ENCODE measurements at places on chromosomes 7 and 10.

DNA sequence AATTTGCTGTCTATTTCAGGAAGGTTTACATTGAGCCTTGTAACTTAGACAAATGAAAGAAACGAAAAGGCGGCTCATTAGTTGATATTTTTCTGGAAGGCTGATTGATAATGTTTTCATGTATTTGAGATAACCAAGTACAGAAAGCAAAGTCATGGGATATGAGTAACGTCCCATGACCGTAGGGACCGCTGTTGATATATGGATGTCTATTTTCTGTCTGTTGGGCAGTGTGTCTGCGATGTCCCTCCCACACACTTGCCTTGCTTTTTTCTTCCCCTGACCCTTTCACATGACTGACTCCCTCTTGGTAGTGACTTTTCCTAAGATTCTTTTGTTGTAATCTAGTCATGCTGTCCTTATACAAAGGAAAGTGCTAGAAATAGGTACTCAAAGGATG lies 57.0 kb upstream of the GPR158 start:
- DNase-seq, result no peak

- DNase-seq, result peak; percentile 92
Measured at GRCh38 chr7:16989811-16990413, 108.1 kb upstream of the AGR3 start.

DNA sequence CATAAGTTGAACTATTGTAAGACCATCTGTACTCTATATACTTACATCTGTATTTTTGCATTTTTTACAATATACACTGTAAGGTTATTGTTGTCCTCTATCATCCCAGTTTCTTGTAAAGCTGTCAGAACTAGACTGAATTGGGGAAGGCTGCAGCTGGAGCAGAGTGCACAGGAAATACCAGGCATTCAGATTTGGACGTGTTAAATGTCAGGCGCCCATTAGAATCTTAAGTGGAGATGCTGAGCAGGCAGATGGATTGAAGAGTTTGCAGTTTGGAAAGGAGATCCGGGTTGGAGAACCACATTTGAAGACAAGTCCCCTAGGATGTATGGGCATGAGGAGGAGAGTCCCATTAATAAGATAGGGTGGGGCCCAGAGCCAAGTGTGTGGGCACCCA lies 40.4 kb downstream of the MTURN start:
- no peak for DNase-seq

- peak; percentile 90 for DNase-seq
Measured at GRCh38 chr10:17787087-17787961, 21.8 kb upstream of the MRC1 start.

GRCh38 chr7:148436571-148436970 lies 154.0 kb upstream of the C7orf33 start:
- DNase-seq, result no peak

- no peak for DNase-seq
Measured at GRCh38 chr7:94258418-94259300, 136.0 kb upstream of the COL1A2 start.

DNA sequence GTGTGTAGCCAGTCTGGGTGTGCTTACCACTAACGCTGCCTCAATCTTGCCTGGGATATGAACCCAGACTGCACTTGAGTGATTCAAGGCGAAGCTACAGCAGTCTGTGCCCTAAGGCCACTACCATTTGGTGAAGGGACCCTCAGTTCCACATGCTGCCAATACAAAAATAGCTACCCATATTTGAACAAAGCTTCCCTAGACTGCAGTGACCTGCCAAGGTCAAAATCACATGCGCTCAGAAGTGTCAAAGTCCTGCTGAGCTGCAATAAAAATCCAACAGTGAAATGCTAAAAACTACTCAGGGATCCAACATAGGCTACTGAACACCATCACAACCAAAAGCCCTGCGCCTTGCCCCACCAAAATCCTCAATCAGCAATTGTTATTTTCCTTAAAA lies 472.3 kb upstream of the VSTM2A start:
- DNase-seq, result no peak

DNA sequence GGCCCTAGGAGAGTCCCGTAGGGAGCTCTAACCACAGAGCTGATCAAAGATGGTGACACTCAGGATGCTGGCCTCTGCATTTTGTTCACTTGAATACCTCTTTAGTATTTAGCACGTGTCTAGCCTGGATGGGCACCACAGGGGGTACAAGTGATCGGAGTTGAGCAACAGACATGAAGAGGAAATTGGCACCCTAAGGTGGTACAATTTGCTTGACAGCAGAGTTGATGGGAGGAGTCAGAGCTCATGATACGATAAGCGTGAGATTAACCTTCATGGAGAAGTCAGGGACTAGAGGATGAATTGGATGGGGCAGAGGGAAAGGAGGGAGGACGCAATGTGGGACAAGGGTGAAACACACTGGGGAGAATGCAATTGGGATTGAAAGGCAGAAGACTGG lies 9.9 kb upstream of the ZNF212 start:
- DNase-seq, result no peak

DNA sequence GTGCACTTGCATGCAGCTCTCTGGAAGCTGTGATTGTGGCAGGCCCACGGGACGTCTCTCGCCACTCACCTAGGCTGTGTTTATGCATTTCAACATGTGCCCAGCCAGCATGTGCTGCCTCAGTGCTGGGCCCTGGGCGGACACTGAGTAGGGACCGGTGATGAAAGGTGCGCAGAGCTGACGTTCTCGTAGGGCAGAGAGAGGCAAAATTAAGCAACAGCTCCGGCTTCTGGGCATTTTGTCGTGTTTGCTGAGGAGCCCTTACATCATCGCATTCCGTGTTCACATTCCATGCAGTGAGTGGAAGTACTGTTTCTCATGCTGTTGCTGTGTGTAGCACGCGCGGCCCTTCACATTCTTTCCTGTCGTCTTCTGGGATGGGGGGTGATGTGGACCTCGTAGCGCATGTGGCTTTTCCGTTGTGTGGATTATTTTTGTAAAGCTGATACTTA lies 50.5 kb downstream of the PRF1 start:
- DNase-seq, result peak; percentile 76

GRCh38 chr10:86149257-86149656 lies 217.3 kb downstream of the GRID1 start:
- no peak for DNase-seq

DNA sequence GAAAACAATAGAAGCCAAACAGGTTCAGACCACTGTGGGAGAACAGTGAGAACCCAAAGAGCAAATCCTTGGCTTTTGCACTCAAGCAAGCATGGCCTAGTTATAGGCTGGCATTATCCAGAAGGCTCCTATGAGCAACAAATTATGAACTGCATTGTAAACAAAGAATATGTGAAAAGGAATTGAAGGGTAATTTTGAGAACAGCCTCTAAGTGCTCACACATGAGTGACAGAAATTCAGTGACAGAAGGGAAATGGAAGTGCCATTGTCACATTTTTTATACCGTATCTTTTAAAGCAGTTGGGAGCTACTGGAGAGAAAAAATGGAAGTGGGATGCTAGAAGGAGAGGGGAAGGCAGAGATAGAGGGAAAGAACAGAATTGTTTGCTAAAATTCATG lies 114.2 kb downstream of the MACC1 start:
- DNase-seq, result no peak

DNA sequence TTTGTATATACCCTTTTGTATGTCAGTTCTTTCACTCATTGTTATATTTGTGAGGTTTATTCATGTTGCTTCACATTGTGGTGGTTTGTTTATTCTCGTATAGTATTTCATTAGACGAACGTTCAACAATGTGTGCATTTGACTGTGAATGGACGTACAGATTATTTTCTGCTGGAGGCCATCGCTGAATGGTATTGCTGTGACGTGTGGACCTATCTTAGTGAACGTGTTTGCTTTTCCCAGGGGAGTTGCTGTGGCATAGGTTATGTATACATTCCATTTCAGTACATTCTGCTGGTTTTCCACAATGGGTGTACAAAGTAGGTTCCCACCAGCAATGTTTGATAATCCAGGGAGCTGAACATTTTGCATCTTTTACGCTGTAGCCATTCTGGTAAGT lies 31.1 kb upstream of the PLEKHS1 start:
- DNase-seq, result no peak

GRCh38 chr7:158702196-158702595 lies 2.4 kb downstream of the NCAPG2 start:
- no peak for DNase-seq

DNA sequence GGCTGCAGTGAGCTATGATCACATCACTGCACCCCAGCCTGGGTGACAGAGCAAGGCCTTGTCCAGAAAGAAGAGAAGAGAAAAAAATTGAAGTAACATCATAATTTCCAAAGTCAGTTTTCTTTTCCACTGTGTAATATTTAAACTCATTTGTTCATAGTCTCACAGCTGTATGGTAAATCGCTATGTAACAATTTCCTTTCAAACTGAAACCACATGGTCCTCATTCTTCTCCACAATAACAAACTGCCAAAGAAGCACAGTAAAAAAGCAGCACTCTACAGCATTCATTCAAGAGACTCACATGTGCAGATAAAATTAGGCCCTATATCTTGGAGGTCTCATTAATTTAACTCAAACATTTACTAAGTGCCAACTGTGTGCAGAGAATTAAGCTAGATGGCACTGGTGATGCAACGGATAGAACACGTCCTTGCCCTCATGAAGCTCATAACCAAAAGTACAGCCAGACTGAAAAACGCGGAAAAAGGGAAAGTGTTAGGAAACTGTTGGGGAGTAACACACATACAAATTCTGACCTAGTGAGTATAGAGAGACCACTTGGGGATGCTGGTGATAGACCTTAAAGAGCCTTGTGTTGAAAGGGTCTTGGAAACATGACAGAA lies 174.0 kb upstream of the KCTD7 start:
- DNase-seq, result no peak

GRCh38 chr7:116873619-116874018 lies 11.2 kb downstream of the CAPZA2 start:
- no peak for DNase-seq

- no peak for DNase-seq
Measured at GRCh38 chr10:30579574-30579973, 50.0 kb downstream of the LYZL2 start.

DNA sequence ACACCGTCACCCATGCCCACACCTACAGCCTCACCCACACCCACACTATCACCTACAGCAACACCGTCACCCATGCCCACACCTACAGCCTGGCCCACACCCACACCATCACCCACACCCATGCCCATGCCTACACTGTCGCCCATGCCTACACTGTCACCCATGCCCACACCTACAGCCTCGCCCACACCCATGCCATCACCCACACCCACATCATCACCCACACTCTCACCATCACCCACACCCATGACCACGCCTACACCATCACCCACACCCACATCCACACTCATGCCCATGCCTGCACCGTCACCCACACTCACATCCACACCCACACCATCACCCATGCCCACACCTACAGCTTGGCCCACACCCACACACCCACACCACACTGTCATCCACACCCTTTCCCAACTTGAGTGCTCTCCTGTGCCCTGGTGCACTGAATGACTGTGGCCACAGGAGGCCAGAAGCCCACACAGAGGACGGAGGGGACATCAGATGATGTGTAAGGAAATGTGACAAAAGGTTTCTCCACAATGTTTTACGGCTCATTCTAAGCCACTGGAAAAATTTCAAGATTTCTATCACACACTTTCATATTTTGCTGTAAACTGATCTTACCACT lies 153.3 kb downstream of the WDR37 start:
- DNase-seq, result no peak

DNA sequence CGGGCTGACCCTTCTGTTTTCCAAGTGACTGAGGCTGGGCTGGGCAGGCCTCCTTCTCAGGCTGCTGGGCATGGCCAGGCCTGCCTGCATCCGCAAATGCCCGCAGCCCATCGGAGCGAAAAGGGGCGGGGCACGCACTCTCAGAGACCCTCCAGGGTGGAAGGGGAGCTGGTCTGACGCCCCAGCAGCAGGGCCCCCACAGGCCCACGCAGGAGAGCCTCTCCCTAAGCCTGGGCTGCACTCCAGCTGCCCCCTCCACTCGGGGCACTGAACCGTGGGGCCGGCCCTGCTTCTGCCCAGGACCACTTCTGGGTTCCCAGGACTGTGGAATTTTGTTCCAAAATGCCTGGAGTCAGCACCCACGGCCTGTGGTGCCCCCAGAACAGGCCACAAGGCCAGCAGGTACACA lies 9.3 kb downstream of the ADAP1 start:
- DNase-seq, result no peak

DNA sequence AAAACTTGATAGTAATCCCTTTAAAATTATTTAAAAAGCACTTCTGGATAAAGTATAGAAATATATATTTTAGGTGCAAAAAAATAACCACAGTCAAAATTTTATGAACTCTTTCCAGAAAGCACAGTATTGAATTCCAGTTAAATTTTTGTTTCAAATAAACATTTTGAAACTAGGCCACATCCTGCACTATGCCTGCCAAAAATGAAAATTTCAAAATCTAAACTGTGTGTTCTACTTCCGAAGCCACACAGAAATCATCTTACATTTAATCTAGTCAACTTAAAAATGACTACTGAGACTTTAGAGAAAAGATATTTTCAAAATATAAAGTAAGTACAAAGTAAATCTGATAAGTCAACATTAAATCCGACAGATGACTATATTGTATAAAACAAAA lies 50.0 kb downstream of the MAGI2 start:
- DNase-seq, result peak; percentile 8

- DNase-seq, result no peak
Measured at GRCh38 chr10:104329735-104330134, 8.5 kb downstream of the ITPRIP start.

DNA sequence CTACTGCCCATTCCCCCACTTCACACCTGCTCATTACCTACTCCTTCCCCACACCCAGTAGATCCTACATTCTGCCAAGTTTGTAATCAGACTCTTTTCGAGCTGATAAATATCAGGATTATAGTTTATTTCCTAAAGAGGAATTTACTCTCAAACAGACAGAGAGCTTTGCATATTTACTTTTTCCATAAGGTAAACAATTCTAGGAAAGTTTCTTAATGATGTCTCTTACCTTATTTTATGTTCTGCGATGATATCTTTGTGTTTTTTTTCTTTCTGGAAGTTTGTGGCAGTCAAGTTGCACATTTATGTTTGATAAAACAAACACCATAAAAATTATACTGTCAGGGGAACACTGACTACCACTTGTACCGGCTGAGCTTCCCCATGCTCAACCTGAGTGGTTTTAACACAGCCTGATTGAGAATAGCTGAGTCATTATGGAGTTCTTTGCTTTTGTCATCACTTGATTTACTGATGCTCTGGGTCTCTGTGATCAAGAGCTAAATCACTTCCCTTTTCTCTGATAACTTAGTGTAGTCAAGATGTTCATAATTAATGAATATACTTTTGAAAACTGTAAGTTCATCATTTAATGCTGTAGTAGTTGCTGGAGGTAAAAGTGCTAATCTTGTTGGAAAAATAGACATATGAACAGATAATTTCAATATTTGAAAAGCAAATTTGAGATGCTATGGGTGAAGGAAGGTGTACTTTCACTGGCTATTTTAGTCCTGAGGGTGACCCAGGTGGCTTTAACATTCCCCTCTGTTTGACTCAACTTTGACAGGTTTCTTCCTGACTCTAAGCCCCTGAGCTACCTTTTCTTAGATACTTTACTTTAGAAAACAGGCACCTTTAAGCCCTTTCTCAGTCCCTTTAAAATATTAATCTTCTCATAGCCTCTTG lies 1034.5 kb upstream of the LRRTM3 start:
- DNase-seq, result no peak
